ENCODE measurements at places on chromosomes 12 and 14.

- no peak for DNase-seq
These were observed 200.6 kb upstream of the CNOT2 start for GRCh38 chr12:70042675-70043074.

DNA sequence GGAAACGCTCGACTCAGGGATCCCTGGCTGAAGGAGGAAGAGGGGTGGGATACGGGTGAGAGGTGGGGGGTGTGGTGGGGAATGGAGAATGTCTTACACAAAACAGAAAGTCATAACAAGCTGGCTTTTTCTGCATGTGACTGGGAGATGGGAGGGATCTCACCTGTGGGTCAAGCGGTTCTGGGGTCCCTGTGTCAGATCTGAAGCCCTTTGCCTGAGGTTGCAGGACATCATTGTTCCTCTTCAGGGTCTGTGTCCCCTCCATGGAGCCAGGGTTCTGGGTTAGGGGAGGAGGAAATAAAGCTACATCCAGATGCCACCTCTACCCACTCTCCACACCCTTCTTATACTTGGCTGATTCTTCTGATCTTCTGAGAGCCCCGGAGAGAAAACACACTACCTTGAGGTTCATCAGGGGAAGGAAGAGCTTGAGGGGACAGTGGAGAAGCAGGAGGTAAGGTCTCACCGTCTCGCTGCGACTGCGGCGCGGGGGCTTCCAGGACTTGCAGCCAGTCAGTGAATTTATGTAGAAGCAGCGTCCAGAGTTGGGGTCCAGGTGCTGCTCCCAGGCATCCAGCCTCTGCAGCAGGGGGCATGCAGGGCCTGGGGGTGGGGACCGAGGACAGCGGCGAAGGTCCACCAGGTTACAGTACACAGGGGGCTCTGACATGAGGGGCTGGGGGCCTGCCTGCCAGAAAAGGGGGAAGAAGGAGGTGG, 2.5 kb downstream of the ARHGAP9 start:
- no peak for DNase-seq

DNA sequence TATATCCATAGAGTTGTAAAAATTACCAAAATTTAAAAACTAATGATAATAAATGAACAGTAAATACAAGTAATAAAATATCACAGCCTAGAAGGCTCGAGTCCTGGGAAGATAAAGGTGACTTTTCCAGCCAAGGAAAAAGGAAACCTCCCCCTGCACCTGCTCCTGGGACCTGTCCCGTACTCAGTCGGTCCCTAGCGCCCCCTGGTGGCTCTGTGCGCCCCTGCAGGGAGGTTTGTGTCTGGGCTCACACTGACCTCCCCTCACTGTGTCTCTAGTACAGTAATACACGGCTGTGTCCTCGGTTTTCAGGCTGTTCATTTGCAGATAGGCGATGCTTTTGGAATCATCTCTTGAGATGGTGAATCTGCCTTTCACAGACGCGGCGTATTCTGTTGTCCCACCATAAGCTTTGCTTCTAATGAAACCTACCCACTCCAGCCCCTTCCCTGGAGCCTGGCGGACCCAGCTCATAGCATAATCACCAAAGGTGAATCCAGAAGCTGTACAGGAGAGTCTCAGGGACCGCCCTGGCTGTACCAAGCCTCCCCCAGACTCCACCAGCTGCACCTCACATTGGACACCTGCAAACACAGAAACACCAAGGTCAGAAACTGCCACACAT, 1030.4 kb downstream of the TMEM121 start:
- DNase-seq: no peak

- DNase-seq: no peak
These were observed 438.2 kb downstream of the ETNK1 start for GRCh38 chr12:23063206-23063605.

GRCh38 chr12:116282371-116283286, 5.1 kb upstream of the MED13L start:
- DNase-seq: no peak

DNA sequence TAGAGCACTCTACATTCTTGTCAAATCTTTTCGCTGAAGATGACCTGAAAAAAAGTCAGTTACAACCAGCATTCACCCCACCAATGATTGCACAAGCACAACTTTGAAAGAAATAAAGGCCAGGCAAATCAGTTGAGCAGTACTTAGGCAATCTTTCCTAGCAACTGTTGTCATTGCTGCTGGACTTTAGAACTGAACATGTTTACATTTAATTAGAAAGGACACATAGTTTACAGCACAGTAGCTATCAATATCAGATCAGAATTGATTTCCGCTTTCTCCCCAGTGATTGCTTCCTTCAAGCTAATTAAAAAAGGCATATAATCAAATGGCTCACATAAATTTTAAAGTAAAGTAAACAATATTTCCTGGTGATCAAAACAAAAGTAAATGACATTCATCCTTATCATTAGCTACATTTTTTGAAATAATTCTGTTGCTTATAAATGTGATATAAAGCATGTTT, 128.4 kb downstream of the FOXA1 start:
- DNase-seq: no peak

DNA sequence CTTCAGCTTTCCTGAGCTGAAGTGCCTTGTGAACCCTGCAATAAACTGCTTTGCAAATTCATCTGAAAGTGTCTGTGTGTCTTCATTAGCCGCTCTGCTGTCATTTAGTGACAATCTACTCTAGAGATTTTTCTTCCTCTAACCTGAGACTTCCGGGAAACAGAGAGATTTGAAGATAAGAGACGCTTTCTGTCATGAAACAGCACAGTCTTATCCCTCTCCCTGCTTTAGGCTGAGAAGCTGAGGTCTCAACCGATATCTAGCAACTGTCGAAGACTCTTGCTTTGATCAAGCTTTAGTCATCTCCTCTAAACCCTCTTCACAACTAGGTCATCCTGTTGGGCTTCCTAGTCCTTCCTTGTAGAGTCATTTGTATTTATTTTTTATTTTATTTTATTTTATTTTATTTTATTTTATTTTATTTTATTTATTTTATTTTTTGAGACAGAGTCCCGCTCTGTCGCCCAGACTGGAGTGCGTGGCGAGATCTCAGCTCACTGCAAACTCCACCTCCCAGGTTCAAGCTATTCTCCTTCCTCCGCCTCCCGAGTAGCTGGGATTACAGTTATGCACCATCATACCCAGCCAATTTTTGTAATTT, 1.2 kb downstream of the RNASE2 start:
- no peak for DNase-seq

DNA sequence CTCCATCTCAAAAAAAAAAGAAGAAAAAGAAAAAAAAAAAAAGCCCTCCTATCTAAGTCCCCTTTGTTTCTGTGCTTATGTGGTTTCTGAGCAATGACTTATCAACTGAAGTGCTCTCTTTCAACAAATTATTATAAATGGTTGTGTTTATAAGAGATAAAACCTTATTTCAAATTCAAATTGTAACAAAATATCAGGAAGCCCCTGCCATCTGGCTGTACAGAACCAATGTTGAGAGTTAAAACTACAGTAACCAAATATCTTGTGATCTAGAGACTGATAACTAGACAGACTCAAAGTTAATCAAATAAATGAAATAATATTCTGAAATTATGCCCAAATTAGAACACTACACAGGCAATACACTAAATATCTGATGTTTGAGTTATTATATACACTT, 143.0 kb upstream of the CPNE8 start:
- no peak for DNase-seq

DNA sequence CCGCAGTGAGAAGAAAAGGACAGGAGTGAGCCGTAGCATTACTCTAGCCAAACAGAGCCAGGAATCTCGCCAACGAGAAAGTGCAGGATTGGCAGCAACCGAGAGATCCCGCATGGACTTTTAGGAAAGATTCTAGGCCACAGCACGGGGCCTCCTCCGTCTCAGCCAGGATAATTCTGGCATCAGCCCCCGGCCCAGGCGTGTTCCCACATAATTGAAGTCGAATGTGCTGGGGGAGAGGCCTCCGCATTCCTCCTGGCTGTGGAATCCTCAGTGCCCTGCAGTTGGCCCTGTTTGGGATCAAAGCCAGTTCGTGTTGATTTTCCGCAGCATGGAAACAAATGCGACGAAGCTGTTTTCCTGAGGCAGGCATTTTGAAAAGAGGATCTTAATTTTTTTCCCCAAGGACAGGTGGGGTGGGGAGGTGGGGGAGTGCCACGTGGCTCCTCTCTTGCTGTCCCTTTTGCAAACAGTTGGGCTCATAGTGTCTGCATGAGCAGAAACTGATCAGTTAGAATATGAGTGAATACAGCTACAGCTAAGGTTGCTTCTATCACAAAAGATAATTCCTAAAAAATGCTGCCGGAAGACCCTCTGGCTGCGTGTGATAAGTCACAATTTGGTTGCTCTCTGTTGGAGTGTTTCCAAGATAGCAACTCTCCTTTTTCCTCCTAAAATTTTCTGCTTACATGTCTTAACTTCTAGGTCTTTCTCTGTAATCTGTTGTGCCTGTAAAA, 37.3 kb upstream of the ATXN2 start:
- DNase-seq: peak; percentile 83

DNA sequence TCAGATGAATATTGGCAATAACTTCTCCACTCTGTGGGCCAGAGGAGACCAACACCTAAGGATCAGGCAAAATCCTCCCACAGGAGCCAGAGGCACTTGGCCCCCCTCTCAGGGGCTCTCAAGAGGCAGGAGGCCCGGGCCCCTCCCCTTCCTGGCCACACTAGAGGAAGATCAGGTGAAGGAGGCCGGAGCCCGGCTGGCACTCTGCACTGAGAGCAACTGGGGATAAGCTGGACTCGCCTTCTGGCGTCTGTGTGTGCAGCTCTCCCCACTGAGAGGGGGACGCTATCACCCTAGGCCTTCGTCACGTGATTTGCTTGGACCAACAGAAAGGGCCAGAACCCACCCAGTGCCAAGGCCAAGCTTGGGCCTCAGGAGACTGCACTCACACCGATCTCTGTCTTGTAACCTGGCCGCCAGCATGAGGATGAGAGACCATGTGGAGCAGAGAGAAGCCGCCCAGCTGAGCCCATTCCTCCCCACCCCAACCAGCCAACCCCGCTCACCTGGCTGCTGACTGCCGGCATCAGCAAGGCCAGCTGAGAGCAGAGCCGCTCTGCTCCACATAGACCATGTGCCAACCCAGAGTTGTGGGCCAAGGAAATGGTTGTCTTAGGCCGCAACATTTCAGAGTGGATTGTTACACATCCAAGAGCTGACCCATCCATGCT, 64.0 kb downstream of the NOC4L start:
- no peak for DNase-seq

- no peak for DNase-seq
These were observed 24.2 kb downstream of the SH2B3 start for GRCh38 chr12:111429828-111430432.

GRCh38 chr14:58941629-58942028, 246.8 kb upstream of the DAAM1 start:
- DNase-seq: no peak

DNA sequence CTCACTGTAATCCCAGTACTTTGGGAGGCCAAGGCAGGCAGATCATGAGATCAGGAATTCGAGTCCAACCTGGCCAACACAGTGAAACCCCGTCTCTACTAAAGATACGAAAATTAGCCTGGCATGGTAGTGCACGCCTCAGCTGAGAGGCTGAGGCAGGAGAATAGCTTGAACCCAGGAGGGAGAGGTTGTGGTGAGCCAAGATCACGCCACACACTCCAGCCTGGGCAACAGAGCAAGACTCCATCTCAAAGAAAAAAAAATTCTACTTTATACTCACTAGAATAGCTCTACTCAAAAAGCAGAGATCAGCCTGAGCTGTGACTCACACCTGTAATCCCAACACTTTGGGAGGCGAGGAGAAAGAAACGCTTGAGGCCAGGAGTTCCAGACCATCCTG, 17.1 kb downstream of the NUMB start:
- no peak for DNase-seq

- DNase-seq: no peak
These were observed 348.8 kb downstream of the GXYLT1 start for GRCh38 chr12:41795910-41796309.

DNA sequence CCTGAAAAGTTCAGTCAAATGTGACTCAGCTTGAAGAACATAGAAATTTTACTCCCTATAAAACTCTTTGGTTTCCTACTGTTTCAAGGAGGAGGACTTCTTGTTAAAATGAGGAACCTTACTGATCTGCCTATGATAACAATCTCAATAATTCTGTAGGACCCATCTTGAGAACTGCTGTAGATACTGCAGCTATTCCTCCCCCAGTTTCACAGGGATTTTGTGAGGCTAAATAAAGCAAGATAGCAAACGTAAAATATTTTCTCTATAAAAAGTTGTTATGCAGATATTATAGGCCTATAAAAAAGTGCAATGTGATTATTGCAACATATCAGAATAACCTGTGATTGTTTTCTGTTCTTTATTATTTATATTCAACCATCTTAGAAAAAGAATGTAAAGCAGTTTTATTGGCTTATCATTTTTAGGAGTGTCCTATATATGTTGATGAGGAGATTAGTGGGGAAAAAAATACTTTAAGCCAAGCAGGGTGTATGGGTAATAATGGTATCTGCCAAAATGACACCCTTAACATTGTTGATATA, 12.1 kb downstream of the CLEC14A start:
- DNase-seq: no peak

DNA sequence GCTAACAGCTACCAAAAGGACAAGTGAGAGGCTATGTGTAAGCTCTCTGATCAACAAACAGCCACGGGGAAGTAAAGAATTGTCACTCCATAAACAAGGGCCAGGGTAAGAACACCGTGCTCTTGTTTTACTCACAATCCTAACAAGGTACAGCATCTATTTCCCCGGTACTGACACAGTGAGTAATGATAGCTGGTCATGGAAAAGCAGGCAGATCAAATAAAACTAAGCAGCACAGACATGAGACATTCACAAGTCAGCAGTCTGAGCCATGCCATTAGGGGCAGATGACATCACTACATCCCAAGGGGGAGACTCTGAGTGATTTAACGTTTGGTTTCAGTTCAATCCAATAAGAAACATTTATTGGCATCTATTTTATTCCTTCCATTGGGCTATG, 54.4 kb downstream of the ARL6IP4 start:
- DNase-seq: no peak

DNA sequence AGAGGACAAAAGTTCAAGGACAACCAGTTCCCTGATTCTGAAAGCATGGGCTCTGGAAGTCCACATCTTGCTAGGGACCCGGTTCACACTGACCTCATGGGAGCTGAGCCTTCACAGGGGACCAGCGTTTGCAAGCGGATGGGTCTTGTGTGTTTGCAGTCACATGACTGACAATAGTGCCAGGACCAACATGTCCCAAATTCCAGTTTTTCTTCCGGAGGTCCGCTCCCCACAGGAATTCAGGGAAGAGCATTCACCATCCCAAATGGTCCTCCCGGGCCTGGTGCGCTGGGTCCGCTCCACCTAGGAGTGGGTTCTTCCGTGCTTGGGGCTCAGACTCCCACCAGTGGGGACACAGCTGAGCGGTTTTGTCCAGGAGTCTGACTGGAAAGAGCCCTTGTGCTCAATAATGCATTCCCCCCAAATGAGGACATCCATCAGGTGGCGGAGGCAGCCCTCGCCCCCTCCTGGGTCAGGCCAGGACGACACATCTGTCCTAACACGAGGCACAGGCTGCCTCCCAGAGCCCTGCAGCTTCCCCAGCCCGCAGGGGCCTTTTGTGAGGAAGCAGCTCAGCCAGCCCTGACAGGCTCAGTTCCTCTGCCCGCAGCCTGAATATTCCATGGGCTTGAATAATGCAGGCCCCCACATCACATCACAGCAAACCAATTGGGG, 91.8 kb upstream of the BCL11B start:
- DNase-seq: no peak
